Right cardiac atrium (tissue), 5 donors: ENCODE measurements at places on chromosomes 11 and 22.

DNA sequence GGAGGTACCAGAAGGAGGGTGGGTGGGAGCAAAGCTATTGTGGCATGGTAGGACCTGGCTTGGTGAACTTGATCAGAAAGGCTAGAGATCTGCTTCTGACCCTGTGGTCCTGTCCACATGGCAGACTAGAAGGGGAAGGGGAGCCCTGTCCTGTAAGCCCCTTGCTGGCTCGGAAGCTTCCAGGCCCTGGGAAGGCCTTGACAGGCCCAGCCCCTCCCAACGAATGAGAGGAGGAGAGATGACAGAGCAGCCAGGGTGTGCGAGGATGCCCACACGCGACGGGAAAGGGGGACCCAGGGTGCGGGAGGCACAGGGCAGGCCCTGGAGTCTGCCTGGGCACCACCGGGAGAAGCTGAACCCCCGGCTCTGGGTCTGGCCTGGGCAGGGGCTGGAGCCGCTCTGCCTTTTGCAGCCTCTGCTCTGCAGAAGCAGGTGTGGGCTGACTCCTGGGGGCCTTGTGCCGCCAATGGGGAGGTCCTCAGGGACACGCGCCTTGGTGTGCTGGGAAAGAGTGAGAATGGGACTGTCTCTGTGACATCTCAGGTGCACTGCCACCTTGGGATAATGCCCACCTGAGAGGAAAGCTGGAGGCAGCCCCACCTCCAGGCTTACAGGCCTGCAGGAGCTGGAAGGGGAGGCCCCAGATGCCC, 1447.5 kb downstream of the BRD1 start:
- DNase-seq = no peak

DNA sequence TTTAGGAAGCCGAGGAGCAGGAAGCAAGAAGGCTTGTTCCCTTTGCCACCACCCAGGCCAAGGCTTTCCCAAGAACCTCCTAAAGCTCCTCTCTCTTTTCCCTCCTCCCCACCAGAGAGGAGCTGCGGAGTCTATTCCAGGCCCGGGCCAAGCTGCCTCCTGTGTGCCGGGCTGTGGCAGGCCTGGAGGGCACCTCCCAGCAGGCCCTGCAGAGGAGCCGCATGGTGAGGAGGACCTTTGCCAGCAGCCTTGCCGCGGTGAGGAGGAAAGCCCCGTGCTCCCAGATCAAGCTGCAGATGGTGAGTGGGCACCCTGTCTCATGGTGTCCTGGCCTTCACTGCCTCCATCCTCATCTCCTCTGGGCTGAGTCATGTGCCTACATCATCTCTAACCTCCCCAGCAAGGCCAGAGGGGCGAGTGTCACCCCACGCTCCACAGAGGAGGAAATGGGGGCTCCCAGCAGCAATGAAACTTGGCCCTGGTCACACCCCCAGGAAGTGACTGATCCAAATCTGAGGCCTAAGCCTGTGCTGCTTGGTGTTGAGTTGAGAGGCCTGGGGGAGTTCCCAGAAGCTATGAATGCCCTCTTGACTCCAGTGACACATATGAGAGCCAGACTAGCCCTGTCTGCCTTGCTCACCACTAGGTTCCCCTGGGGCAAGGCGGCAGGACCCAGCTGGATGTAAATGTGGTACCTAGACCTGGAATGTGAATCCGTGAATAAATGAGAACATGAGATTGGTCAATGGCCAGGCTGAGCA, 104.2 kb downstream of the MYO18B start:
- DNase-seq = no peak

DNA sequence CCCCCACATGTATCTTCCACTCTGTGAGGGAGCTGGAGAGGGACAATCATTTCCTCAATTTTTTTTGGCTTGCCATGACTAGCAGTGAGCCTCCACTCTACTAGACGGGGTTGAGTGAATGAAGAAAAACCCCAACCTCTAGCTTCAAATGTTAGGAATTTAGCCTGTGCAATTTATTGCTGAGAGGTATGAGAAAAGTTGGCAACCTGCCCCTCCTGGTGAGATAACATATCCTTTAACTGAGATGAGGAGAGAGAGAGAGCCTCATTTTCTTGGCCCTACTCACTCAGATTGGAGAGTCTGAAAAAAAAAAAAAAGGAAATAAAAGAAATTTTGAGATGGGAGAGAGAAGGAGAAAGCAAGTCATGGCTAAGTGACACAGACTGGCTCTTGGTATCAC, 218.2 kb upstream of the CARD18 start:
- DNase-seq = no peak

GRCh38 chr11:76238551-76238950, 32.2 kb upstream of the WNT11 start:
- DNase-seq = no peak

DNA sequence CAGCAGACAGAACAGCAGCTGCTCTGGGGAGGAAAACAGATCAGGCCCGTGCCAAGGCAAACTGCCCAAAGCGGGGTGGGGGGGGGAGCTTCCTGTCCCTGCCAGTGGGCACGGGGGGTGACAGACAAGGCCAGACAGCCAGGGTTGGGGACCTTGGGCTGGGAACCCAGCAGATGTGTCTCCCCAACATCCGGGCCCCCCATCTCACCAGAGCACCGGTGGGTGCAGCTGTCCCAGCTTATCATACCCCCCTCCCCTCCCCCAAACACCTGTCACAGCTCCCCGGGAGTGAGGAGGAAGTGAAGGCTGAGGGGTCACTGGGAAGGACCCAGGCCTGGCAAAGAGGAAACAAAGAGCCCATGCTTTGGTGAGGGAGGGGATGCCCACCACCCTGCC, 1.3 kb downstream of the PPP1R14B start:
- DNase-seq = peak; percentile 77

- peak; percentile 80 for DNase-seq
Observed at GRCh38 chr11:18046116-18046777, at the start of gene TPH1. TPH1 (minus strand) TSS chr11:18046269; CDS start chr11:18040762, 5,507 bp downstream.

- no peak for DNase-seq
Observed at GRCh38 chr11:44876906-44877305, 73.8 kb downstream of the TP53I11 start.

DNA sequence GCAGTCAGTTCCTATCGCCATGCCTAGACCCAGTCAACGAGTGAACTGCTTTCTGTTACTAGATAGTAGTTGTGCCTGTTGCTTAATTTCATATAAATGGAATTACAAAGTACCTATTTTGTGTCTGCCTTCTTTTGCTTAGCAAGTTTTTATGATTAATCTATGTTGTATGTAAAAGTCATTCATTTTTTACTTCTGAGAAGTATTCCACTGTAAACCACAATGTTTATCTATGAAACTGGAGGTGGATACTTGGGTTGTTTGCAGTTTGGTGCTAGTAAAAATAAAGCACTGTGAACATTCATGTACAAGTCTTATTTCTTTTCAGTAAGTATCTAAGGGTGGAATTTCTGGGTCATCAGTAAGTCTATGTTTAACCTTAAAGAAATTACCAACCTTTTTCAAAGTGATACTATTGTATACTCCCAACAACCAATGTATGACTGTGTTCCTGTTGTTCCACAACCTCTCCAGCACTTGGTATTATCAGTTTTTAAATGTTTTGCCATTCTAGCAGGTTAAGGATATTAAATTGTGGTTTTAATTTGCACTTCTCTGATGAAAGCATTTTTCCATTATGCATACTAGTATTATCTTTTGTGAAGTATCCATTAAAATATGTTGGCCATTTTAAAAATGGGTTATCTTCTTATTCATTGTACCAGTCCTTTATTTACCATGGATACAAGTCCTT, 68.2 kb downstream of the DNAJC24 start:
- DNase-seq = no peak

- no peak for DNase-seq
Observed at GRCh38 chr22:43706571-43707328, 105.4 kb downstream of the EFCAB6 start.

- DNase-seq = peak; percentile 84
Observed at GRCh38 chr22:38176170-38176741, 5.4 kb downstream of the PLA2G6 start.

DNA sequence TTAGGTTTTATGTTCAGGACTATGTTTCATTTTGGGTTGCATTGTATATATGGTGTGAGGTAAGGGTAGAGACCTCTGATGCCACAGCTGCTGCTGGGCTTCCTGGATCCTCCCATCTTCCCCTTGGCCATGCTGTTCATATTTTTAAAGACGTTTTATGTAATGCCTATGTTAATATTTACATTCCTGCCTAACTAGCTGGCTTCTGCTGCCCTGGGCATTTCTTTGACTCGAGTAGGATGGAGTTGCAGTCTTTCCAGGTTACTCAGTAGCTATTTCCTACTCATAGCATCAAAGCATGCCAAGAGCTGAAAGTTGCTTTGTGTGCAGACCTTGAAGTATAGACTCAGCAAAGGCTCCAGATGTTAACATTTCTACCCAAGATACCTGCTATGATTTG, 220.5 kb upstream of the CADM1 start:
- DNase-seq = no peak

DNA sequence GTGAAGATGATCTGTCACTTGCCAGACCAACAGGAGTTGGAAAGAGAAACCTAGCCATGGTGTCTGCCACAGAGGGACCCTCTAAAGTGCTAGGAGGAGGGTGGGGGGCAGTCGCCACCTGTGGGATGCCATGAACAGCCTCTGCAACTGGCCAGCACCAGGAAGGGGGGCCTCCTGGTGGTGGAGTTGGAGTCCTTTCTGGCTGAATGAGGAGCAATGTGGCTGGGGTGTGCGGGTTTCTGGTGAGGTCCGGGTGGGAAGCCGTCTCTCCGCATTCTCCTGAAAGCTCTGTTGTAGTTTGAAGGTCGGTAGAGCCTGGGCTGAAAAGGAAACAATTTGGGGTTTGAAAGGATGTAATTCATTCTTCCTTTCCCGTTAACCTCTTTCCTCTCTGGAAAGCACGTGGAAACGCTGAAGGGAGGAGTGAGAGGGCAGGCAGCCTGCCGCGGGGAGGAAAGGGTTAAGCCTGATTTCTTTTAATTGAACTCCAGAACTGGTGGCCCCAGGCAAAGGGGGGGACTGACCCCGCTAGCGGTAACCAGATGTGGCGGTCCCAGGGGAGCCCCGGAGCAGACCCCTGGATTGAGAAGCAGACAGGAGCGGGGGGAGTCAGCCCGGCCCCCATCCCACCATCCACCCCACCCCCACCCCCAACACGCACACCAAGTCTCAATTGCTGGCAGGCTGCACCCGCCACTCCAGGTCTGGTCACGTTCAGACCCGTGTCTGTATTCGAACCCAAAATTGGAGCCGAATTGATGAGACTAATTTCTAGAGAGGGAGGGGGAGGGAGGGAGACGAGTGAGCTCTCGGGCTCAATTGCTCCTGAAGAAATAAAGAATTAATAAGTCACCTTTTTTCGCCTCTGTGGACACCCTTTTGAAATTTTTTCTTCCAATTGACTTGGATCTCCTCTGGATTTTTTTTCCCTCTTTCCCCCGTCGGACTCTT, 1.8 kb upstream of the FLI1 start:
- no peak for DNase-seq

- DNase-seq = no peak
Observed at GRCh38 chr11:128860571-128861361, 6.3 kb downstream of the KCNJ1 start.

GRCh38 chr11:62444835-62445234, 26.0 kb downstream of the SCGB1A1 start:
- DNase-seq = no peak

- DNase-seq = no peak
Observed at GRCh38 chr11:123460012-123460700, 30.1 kb downstream of the GRAMD1B start.

- DNase-seq = peak; percentile 51
Observed at GRCh38 chr22:25666308-25666707, 75.7 kb upstream of the MYO18B start.
